ENCODE measurements at places on chromosomes 11 and 22.

DNA sequence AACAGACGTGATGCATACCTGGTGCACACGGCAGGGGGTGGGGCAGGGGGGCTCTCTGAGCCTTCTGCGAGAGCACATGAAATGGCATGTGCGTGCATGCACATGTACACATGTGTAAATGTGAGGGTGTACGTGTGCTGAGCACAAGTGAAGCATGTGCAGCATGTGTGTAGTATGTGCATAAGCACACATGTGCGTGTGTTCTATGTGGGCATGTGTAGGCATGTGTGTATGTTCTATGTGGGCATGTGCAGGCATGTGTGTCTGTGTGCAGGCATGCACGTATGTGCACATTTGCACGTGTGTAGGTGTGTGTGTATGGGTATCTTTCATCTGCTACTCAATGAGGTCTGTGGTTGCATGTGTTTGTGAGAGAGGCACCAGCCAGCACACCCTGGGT lies 371.2 kb downstream of the CTTN start:
- no peak for DNase-seq

DNA sequence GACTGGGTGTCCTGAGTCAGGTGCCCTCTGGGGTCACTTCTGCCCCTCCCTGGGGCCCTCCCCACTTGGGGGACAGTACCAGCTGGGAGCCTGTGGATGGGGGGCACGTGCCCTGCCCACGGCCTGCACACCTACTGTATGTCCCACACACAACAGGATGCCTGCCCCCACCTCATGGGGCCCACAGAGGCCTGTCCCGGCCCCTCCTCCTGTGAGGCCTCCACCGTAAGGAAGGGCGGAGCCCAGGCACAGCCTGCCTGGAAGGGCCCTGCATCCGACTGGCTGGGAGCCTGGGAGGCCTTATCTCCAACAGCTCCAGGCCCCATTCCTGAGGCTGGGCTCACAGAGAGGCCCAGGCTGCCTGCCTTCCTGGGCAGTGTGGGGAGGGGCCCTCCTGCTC lies 47.8 kb downstream of the BRSK2 start:
- DNase-seq: no peak

DNA sequence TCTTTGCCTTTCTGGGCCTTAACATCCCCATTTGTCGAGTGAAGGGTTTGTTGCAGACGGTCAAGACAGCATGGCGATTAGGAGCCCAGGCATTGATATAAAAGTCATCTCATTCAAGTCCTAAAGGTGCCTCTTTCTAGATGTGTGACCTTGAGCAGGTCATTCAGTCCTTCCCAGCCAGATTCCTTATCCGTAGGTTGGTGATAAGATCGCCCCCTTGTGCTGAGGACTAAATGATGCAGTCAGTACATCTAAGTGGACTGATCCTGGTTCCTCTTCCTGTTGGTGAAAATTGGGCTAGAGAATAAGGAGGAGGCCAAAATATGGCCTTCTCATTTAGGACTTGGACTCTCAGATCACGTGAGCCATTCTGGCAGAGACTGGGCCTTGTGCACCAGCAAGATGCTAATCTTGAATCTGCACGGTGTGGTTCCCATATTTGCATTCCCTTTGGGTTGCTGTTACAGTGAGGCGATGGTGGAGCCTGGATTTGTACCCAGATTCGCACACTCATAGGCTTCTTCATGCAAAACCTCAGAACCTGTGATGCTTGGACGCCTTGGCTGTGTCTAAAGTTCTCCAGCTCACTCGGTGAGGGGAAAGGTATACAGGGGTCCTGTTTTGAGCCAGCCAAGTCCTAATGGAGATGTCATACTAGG lies 156.8 kb downstream of the MYO18B start:
- DNase-seq: no peak

- no peak for DNase-seq
These were observed 33.4 kb downstream of the SERPIND1 start for GRCh38 chr22:20807315-20807752.

- DNase-seq: no peak
These were observed 34.5 kb upstream of the PDGFB start for GRCh38 chr22:39279170-39279850.

- no peak for DNase-seq
These were observed 37.7 kb upstream of the ANO1 start for GRCh38 chr11:70040452-70040851.

GRCh38 chr11:34570584-34570983 lies 50.3 kb upstream of the EHF start:
- no peak for DNase-seq
